ENCODE measurements at places on chromosomes 1 and 21.

DNA sequence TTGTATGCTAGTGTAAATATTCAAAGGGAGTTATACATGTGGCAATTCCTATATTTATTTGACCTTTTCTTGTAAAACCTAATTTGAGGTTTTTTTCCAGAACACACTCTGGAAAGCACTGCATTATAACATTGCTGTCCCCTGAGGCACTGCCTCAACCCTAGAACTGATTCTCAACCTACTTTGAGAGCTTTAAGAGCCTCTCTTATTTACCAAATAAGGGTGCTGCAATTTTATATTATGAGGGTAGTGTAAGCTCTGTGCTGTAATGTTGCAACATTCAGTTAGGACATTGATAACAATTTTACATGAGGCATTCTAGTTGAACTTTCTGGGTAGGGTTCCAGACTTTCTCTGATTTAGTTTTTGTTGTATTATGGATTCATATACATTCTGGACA is 302.2 kb upstream of the DEPDC1 start:
- DNase-seq: no peak

DNA sequence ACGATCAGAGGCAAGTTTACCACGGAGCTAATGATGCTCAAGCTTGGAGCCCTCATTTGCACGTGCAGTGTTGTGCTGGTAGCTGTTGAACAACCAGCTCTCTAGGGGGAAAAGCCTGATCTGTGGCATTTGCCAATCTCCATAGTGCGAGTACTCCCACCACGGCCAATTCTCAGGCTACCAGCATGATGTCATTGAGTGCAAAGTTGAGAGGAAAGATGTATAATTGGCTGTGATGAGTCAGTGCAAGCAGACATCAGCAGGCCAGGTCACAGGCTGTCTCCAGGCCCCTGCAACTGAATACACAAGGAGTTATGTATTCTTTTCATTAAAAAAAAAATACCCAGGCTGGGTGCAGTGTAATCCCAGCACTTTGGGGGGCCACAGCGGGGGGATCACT is 233.1 kb upstream of the VAMP3 start:
- DNase-seq: no peak

GRCh38 chr1:53765657-53766056 is 26.7 kb upstream of the GLIS1 start:
- DNase-seq: no peak

GRCh38 chr1:77511440-77511840 is 171.0 kb downstream of the ZZZ3 start:
- DNase-seq: no peak

GRCh38 chr1:85135392-85135798 is 65.4 kb downstream of the SYDE2 start:
- DNase-seq: no peak

GRCh38 chr1:235857756-235858155 is 8.9 kb downstream of the LYST start:
- DNase-seq: no peak

- no peak for DNase-seq
These were observed 19.1 kb upstream of the SRSF10 start for GRCh38 chr1:23999156-23999671.

- DNase-seq: no peak
These were observed 37.6 kb upstream of the IL19 start for GRCh38 chr1:206732992-206733391.

- DNase-seq: no peak
These were observed 441.5 kb downstream of the PLA2G4A start for GRCh38 chr1:187270256-187270655.

GRCh38 chr1:48644190-48644900 is 132.3 kb downstream of the BEND5 start:
- no peak for DNase-seq

DNA sequence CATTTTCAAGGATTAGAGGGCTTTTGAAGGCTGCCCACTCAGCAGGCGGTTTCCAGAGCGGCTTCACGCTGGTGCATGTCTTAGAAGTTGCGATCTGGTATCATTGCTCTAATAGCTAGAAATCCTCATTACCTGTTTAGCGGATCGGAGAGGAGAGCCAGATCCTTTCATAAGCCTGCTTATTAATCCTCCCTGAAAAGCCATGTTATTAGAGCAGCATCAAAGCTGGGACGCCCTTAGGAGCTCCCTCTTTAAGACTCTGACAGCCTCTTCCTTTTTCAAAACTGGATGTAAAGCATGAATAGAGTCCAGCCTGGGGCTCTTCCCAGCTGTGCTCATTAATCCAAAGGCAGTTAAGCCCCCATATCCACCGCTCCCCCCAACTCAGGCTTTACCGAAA is 13.9 kb upstream of the CTSE start:
- no peak for DNase-seq

- no peak for DNase-seq
These were observed 407.8 kb downstream of the DUSP10 start for GRCh38 chr1:221334062-221334461.

DNA sequence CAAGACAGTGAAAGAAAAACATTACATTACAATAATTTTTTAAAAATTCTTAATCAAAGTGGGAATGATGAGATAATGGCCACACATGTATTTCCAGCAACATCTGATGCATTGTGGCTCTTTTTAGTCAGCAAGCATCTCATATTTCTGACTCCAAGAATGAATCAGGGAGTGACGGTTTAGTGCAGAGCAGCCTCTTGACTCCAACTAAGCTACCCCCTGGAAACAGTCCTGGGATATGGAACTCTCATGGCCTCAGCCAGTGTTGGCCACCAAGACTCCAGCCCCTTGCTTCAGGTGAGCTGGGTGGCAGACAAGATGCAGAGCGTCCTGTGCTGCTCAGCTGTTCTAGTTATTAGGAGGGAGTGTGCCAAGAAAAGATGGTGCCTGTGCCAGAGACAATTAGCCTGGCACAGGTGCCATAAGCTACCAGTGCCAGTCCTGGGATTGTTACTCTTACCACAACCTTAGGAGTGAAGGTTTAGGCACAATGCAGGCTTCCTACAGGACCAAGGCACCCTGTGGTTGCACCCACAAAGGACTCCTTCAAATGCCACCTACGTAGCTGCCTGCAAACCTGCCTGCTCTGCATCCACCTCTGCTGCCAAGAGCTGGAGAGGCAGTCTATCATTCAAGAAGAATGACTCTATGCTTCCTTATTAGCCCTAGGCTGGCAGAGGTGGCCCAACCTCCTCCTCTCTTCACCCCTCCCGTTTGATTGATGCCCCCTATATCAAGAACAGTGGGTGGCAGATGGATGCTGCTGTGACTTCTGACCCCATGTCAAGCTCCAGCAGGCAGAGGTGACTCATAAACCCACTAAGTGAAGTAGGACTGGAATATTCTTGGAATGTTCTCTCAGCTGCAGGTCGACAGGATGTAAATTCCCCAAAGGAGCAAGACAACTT is 6.0 kb upstream of the SEC16B start:
- DNase-seq: no peak

DNA sequence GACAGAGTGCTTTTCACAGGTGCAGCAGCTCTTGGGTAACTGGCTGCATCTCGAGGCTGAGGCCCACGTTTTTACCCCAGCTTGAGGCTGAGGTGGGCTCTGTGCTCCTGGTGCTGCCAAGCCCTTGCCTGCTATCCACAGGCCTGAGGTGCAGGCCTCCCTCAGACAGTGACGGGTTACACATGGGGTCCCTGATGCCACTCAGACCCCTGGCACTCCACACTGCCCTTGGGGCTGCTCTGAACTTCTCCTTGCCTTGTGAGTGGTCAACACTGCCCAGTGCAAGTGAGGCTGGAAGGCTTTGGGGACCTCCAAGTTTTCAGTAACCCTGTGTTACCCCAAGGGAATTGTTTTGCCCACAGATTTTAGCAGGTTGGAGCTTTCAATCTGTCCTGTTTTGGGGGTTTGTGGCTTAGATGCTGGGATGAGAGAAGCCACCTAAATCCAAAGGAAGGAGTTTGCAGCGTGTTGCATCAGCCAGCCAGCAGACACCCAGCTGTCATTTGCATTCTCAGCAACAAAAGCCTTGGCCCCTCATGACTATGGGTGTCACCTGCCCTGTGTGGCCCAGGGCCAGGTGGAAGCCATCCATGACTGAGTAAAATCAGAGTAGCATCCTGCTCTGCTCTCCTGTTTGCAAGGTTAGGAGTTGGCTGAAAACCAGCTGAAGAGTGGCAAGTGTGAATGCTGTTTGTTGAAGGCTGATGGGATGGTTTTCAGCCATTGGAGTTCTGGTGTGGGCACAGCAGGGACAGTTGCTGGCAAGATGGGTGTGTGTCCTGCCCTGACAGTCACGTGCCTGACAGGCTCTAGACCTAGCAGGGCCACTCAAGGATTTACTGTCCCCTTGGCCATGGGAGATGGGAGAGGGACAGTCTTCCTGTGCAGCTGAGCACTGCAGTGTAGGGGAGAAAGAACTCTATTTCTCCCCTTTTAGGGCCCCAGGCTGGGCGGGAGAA is 3.2 kb downstream of the RNF187 start:
- DNase-seq: no peak

GRCh38 chr1:24892188-24893153 is 37.6 kb downstream of the RUNX3 start:
- no peak for DNase-seq

GRCh38 chr1:224245188-224245587 is 62.1 kb downstream of the DEGS1 start:
- no peak for DNase-seq

All from stimulated activated CD8-positive, alpha-beta memory T cell treated with anti-CD3 and anti-CD28 coated beads, Interleukin-7, amount 100 ng/mL, for 1 hour (primary cell).